ENCODE measurements at places on chromosomes 3 and 15. TPM values are rescaled to one million over a fixed set of nuclear protein-coding genes. Genes with fewer than 3 reads are reported as not detected.

DNA sequence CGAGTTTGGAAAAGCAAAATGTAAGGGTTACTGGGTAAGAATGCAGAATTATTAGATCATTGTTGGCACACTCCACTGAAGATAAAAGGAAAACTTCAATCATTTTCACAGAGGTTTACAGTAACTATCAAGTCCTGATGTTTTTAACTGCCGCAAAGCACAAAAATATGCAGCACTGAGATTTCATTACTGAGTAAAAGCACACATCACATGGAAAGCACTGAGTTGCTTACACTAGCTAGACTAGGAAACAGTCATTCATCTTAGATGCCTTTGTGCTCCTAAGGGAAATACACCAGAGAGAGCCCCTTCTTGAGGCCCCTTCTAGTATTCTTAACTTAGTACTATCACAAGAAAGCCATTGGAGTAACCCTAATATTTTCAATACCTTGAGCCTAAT is 11.8 kb upstream of the P2RY1 start:
- peak; percentile 13 for DNase-seq

GRCh38 chr3:89212619-89213018 is 105.2 kb downstream of the EPHA3 start:
- DNase-seq: no peak

- peak; percentile 76 for DNase-seq
These were observed 519.7 kb downstream of the FOXP1 start for GRCh38 chr3:71063773-71064290.

DNA sequence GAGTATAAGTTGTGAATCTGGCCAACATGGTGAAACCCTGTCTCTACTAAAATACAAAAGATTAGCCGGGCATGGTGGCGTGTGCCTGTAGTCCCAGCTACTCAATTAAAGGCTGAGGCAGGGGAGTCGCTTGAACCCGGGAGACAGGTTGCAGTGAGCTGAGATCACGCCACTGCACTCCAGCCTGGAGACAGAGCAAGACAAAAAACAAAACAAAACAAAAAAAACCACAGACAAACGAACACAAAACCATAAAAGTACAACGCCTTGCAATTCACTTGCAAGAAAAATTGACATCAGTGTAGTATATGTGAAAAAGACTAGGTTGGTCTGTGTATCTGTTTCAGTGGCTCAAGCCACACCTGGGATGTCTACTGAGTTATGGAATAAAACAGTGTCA is 29.9 kb upstream of the CCDC80 start:
- DNase-seq: no peak

DNA sequence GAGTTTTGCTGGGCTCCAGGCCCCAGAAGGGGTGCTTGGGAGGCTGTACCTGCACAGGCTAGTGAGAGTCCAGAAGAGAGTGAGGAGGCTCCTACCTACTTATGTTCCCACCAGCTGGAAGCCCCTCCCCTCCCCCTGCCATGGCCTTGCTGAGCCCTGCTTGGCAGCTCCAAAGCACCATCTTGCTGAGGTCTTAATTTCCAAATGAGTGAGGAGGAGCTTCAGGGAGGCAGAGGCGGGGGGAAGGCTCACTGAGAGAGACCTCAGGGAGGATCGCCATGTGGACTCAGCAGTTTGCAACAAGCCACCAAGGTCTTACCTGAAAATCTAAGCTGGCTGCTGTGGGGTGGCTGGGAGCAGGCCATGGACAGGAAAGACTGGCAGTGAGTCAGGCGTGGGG is 8.7 kb upstream of the CACNA2D2 start:
- DNase-seq: no peak

DNA sequence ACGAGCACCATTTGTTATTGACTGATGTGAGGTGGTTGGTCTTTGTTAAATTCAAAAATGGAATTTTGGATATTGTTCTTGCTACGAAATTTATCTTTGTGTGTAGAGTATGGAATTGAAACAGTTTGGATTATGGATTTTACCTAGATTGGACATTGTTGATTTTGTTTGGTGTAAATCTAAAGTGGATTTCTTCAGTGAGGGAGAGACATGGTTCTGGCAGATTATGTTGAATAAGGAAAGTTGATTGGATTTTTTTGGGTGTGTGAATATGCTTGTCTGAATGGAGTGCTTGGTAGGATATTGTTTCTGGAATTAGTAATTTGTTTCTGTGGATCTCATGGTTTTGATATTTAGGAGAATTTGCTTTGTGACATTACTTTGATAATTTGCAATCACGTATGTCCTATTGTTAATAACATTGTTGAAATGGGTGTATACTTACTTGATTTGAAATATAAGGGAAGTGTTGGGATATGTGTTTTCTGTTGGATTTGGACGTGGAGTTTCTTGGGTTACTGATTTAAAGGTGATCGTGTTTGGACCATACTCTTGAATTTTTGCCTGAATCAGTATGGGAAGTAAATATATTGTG is 1.0 kb upstream of the CHD2 start:
- DNase-seq: no peak

GRCh38 chr3:172580680-172581401 is 57.6 kb upstream of the TNFSF10 start:
- DNase-seq: no peak

GRCh38 chr3:39541917-39542329 is 74.4 kb downstream of the MOBP start:
- peak; percentile 26 for DNase-seq

GRCh38 chr15:25408929-25409328 is 29.9 kb downstream of the UBE3A start:
- DNase-seq: no peak

DNA sequence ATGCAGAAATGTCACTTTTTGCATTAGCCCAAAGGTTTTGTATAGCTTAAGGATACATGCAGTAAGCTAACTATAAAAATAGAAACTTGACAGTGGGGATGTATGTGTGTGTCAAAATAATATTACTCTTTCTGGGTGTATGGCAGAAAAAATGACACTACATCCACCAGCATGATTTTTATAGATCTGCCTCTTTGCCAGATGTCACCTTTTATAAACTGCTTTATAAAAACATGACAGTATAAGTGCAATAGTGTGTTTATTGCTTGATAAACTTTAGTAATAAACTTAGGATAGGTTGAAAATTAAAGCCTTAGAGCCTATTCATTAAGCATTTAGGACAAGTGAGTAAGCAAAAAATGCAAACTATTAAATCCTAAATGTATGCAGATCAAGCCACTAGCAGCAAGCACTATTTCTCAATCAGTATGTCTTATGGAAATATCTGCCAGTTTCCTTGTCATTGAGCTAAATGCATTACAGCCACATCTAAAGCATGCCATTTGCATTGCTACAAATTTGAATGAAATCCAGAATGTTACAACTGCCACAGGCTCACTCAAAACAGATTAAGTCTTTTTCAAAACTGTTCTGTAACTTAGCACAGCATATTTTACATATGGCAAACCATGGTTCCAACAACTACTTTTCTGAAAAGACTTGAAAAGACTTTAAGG is 935.0 kb downstream of the FHIT start:
- no peak for DNase-seq

DNA sequence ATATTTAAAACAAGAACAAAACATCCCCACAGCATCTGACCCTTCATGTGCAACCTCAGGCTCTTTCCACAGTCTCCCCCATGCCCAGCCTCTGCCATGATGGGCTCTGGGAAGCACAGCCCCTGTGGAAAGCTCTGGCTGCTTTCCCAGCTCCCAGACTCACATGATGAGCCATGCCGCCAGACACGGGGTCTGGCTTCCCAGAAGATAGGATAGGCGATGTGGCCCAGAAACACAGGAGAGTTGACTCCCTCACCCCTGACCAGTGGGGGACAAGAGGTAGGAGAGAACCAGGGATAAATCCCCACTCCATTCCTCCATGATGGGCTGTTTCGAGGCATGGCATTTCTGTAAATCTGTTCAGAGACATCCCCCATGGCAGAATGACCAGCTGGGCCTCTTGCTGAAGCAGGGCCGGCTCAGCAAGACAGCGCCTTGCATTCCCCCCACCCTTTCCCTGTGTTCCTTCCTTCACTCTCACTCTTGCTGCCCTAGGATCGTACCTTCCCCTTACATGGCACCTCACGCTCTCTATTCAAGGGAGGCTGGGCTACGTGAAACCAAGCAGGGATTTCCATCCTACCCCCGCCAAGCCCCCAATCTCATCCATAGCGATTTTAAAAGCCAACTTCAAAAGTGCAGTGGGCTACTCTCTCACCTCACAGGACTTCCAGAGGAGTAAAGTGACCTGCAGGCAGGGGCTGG is 192.4 kb downstream of the ABHD5 start:
- no peak for DNase-seq

GRCh38 chr15:33190539-33190938 is 4.0 kb downstream of the FMN1 start:
- DNase-seq: no peak

- DNase-seq: no peak
These were observed 28.6 kb downstream of the TRAK1 start for GRCh38 chr3:42119561-42120355.

HRG gene
- not detected for total RNA-seq

NTRK3 gene
- 4.4 TPM for total RNA-seq

SCG5 gene
- total RNA-seq: 14.4 TPM

ERICH6 gene
- 0.18 TPM for total RNA-seq

SAMD7 gene
- not detected for total RNA-seq

BMF gene
- 29.8 TPM for total RNA-seq
